Activated T-cell treated with anti-CD3 and anti-CD28 coated beads, Interleukin-2, amount 50 U/mL, for 48 hours (primary cell): ENCODE measurements at places on chromosomes 3 and 15.
A peak's percentile ranks its signal among the peaks of the same experiment; 100 is the strongest.

DNA sequence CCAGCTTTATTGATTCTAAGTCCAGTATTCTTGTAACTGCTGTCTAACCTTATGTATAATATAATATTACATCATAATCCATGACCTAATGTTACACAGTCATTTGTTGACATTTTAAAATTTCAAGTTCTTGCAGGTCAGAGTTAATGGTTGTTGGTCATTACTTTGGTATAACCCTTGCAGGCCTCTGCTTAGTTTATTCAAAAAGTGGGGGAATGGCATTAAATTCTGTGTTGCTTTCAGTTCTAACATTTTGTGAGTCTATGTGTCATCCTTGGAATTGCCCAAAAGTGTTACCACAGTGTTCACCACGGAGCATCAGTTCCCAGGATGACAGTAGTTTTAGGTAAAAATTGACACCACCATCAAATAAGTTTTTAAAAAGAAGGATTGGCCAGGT lies 174.8 kb upstream of the BCL6 start:
- no peak for DNase-seq

DNA sequence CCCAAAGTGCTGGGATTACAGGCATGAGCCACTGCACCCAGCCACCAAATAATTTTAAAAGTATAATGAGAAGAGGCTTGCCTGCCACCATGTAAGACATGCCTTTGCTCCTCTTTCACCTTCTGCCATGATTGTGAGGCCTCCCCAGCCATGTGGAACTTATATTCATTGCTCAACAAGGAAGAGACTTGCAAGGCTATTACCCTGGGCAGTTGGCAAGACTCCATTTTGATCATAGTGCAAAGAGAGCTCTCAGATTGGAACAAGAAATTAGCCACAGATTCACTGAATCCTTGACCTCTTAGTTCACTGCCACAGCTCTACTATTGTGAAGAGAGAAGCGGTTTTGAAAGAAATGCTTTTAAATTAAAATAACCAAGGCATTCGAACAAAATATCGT lies 6.1 kb downstream of the SCAP start:
- no peak for DNase-seq

GRCh38 chr3:172272698-172273097 lies 175.6 kb downstream of the GHSR start:
- no peak for DNase-seq

GRCh38 chr15:63970621-63971426 lies 75.5 kb downstream of the DAPK2 start:
- peak; percentile 56 for DNase-seq

DNA sequence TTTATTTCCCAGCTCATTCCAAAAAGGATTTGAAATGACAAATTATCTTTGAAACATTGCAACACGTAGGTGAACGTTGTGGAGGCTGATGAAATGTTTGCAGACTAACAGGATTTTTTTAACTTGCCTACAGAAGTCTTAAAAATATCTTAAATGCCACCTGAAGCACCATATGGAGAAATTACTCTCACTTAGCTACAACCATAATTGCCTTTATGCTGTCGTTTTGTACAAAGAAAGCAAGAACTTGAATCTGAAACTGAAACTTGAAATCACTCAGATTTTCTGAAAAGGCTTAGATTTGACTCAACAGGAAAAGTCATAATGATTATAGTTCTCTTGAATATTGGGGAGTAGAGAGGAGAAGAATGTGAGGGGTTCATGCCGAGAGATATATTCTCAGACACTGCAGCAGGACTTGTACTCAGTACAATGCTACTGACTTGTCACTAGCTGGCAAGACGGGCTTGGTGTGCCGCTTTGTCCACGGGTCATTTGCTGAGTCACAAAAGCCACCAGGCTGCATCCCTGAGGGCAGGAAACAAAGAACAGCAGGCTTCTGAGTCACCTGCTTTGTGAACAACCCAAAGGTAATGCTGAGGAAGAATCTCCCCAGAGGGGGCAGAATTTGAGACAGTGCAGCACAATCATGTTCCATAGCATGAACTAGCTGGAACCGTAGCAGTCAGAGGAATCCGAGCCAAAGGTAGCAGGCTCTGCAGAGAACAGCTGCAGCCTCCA lies 7.1 kb upstream of the FMN1 start:
- peak; percentile 78 for DNase-seq

DNA sequence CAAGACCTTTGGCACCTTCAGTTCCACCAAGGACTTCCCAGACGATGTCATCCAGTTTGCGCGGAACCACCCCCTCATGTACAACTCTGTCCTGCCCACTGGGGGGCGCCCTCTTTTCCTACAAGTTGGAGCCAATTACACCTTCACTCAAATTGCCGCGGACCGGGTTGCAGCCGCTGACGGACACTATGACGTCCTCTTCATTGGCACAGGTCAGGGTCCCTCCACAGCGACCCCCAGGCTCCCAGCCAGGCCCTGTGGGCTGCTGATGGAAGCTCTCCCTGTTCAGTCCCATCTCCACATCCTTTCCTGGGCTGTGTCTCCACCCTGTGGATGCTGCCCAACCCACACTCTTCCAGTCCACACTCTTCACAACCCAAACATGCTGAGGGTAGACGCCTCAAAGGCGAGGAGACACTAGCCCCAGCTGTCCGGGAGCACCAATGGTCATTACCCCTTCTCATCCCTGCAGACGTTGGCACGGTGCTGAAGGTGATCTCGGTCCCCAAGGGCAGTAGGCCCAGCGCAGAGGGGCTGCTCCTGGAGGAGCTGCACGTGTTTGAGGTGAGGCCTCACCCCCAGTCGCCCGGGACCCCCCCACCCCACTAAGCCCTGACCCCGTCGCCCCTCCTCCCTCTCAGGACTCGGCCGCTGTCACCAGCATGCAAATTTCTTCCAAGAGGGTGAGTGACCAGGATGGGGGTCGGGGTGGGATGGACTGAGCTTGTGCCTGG lies 4.3 kb upstream of the LSMEM2 start:
- peak; percentile 83 for DNase-seq

DNA sequence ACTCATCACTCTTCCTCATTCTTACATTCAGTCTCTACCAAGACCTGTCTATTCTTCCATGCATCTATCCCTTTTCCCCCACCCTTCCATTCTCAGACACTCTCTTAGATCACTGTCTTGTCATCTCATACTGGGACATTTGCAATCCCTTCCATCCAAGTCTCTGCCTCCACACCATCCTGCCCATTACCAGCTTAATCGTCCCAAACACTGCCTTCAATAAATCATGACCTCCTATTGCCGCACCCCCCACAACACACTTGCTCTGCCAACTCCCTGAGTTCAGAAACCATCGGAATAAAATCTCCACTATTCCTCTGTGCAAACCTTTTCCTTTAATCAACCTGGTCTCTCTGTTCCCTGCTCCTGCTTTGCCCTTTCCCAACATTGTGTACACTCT lies 18.9 kb downstream of the MYH15 start:
- no peak for DNase-seq

DNA sequence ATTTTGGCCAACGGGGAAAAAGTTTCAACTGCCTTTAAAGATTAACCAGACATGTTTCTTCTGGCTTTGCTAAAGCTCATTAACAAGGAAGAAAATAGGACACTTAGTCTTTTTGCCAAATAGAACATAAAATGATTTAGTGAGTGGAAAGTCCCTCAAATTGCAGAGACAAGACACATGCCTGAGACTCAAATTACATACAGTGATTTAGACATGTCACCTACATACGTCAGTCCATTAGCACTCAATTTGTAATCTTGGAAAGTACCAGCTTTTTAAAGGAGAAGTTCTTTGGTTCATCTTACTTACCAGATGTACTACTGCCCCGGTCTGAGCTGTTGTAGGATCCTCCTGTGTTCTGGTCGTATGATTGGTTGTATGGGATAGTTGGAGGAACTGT lies 1134.2 kb downstream of the ROBO1 start:
- no peak for DNase-seq

DNA sequence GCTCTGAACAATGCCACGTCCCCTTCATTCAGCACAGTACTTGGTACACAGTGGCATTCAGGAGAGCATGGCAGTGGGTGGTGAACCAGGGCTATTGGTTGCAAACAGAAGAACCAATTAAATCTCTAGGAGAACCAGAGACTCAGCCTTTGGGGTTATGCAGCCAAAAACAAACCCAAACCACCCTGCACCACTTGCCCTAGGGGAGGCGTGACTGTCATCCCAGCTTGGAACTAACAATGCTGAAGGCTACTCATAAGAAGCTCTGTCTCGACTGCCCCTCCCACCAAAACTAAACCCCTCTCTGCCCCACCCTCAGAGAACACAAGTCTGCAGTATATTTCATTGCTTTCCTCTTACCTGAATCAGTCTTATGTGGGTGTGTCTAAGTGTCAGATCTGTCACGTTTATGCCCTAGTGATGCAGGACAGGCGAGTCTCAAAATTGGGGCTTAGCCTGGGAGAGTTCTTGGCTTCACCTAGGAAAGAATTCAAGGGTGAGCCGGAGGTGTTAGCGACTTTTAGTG lies 15.2 kb upstream of the KLHL40 start:
- DNase-seq = no peak

DNA sequence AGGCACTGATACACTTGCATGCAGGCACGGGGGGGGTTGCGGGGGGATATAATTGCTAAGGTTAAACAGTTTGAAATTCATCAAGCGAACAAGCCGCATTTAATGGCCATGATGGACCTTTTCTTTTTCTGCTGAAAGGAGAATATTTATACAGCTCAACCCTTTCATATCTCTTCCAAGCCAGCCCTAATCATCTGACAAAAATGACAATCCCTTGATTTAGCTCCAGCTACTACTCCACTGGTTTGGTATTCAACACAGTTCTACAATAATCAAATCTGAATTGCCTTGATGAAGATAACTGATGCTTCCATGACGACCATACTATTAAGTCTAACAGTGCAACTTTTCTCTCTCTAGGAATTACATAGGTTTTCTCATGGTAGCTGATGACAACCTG lies 374.9 kb downstream of the PLCL2 start:
- DNase-seq = no peak

- no peak for DNase-seq
Observed at GRCh38 chr3:42183991-42184632, 81.9 kb downstream of the CCK start.

DNA sequence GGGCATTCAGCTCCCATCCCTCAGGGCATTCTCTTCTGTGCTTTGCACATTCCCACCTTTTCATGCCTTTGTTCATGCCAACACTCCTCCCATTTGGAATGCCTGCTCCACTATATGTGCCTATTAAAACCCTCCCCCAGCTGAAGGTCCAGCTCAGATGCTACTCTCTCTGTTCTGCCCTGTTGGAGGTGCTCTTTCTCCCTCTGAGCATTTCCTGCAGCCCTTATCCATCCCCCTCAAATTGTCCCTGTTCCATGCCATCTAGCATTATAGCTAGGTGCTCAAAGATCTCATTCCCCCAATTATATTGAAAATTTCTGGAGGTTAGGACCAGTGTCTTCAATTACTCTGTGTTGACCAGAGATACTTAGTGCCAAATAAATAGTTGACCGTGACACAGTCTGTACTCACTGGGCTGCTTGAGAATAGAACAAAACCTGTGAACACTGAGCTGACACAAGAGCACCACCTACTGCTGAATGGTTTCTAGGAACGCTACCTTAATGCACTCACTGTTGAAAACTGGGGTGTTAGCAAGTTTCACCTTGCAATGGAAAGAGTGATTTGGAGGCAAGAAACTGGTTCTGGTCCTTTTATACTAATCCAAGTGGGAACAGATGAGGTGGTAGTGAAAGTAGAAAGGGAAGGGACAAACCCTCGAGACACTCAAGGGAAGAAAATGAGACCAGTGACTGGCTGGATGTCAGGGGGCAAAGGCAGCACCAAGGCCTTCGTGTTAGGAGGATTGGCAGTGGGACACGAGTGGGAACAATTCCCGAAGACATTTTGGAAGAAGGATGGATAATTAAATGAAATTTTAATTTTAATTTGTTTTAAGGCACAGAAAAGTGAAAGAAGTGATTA lies 289.8 kb upstream of the ROPN1 start:
- no peak for DNase-seq

DNA sequence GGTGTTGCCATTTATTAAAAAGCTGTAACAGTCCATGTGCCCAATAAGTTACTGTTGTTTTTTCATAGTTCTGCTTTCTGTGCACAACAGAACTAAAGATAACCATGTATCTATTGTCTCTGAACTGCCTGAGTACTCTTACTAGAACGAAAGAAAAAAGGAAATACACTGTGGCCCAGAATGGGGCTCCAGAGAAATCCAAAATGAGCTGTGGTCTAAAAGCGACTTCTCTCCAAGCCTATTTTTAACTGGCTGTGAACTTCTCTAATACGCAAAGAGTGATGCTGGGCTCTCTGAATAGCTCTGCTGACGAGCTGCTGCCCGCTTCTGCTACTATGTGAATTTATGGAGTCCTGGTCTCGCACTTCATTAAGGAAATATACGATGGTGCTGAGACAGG lies 56.2 kb upstream of the LPP start:
- DNase-seq = no peak

- DNase-seq = no peak
Observed at GRCh38 chr15:62021991-62022600, 38.2 kb downstream of the VPS13C start.

- DNase-seq = no peak
Observed at GRCh38 chr3:12278566-12278965, 10.3 kb upstream of the PPARG start.

DNA sequence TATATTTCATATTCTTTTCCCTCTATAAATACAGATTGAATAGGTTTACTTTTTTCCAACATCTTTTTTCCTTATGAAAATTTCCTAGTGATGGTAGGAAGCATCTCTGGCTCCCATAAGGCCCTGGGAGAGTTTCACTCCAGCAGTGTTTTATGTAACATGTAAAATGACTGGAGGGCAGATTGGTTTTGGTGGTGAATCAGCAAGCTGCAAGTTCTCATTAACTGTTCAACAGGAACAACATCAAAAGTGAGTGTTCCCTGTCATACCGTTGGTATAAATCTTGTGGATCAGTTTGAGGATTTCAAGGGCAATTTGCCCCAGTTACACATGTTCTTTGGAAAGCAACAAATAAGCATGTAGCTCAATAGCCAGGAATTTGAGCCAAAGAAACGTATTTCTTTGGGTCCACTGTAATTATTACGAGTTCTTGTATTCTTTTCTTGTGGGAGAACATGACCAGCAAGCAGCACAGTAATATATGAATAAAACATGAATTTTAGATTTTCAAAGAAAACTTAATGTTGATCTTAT lies 345.7 kb downstream of the SV2B start:
- DNase-seq = no peak

- DNase-seq = no peak
Observed at GRCh38 chr3:74506246-74506645, 108.2 kb downstream of the CNTN3 start.

DNA sequence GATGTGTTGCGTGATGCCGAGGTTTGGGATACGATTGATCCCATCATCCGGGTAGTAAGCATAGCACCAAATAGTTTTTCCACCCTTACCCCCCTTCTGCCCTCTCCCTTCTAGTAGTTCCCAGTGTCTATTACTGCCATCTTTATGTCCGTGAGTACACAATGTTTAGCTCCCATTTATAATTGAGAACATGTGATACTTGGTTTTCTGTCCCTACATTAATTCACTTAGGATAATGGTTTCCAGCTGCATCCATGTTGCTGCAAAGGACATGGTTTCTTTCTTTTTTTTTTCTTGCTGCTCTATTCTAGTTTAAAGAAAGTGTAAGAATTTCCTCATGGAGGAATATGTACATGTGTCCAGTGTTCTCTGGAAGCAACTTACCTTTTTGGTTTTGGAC lies 51.8 kb downstream of the NSUN3 start:
- no peak for DNase-seq

- DNase-seq = peak; percentile 1
Observed at GRCh38 chr3:126341755-126342150, 15.5 kb downstream of the KLF15 start.
